ENCODE measurements at places on chromosomes 1 and 21.
A peak's percentile ranks its signal among the peaks of the same experiment; 100 is the strongest.

DNA sequence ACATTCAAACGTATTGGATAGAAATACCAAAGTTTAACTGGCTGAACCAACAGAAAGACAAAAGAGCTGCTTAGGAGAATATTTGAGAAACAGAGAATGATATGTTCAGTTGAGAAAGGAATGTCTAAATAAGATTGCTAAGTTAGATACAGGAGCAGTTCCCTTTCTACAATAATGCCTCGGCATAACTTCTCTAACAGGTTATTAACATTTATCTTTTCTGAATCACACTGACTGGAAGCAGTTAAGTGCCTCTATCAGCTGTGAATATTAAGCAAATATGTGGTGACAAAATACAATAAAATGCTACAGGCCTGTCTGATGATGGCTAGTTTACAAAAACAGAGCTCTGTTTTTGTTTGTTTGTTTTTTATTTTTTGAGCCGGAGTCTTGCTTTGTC, 121.9 kb downstream of the KCNK1 start:
- peak; percentile 27 for DNase-seq

DNA sequence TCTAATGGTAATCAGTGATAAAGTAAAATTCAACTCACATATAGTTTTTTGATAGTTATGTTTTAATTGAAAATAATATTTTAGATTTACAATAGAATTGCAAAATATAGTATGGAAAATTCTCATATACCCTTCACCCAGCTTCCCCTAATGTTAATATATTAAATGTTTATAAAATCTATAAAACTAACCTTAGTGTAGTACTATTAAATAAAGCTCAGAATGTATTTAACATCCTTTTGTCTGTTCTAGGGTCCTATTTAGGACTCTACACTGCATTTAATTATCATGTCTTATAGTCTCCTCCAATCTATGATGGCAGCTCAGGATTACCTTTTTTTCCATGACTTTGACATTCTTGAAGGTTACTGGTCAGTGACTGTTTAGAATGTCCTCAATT, 389.2 kb downstream of the LMX1A start:
- no peak for DNase-seq

DNA sequence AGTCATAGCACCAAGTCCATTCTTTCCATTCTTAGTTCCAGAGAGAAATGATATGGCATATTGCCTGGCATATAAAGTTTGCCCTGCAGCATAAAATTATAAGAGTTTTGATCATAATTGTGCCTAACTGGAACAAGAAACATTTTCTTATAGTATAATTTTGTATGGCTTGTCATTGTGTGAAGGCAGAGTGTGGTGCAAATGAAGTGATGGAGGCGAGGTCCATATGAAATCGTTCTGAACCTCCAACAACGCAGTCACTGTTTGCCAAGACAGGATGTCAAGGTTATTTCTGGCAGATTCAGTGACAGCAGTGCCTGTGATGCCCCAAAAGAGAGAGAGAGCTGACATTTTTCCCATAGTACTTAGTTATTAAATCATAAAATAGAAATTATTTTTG, 584.0 kb downstream of the ADGRL2 start:
- DNase-seq = no peak

GRCh38 chr1:51058858-51059257, 43.2 kb upstream of the C1orf185 start:
- no peak for DNase-seq

DNA sequence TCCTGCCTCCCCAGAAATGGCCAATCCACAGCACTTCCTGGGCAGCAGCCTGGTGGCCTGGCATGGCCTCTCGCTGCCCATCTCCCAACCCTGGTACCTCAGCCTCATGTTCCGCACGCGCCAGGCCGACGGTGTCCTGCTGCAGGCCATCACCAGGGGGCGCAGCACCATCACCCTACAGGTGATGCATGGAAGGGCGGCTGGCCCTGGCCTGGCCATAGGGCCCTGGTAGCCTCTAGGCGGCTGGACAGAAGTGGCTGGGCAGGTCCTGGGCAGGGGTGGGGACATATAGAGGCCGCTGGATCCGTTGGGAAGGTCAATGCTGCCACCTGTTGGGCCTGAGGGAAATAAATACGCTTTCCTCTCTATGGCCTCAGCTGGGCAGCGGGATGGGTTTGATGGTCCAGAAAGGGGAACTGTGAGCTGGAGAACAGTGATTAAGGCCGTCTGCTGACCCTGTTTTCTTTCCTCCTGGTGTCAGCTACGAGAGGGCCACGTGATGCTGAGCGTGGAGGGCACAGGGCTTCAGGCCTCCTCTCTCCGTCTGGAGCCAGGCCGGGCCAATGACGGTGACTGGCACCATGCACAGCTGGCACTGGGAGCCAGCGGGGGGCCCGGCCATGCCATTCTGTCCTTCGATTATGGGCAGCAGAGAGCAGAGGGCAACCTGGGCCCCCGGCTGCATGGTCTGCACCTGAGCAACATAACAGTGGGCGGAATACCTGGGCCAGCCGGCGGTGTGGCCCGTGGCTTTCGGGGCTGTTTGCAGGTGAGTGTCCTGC, 14.4 kb downstream of the CELSR2 start:
- peak; percentile 83 for DNase-seq

GRCh38 chr1:226201029-226201593, 14.6 kb upstream of the ACBD3 start:
- peak; percentile 20 for DNase-seq

Measured in M059J (cell line).